ENCODE measurements at places on chromosomes 6 and 20. TPM values are rescaled to one million over a fixed set of nuclear protein-coding genes. Genes with fewer than 3 reads are reported as not detected.

TPBG gene
- total RNA-seq: 15.5 TPM

CYP24A1 gene
- not detected for total RNA-seq

PKIB gene
- 2.2 TPM for total RNA-seq

OPN5 gene
- total RNA-seq: not detected

DNA sequence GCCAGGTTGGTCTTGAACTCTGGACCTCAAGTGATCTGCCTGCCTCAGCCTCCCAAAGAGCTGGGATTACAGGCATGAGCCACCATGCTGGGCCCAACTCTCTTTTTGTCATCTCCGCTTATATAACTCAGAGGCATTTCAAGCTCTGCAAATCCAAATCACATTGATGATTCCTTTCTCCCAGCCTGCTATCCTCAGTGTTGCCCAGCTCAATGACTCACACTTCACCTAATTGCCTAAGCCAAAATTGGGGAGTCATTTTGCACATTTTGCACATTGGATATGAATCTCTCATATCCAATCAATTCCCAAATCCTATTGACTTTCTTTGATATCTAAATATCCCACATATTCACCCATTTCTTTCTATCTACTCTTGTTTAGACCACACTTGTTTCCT lies 3.9 kb downstream of the UTRN start:
- no peak for DNase-seq

DNA sequence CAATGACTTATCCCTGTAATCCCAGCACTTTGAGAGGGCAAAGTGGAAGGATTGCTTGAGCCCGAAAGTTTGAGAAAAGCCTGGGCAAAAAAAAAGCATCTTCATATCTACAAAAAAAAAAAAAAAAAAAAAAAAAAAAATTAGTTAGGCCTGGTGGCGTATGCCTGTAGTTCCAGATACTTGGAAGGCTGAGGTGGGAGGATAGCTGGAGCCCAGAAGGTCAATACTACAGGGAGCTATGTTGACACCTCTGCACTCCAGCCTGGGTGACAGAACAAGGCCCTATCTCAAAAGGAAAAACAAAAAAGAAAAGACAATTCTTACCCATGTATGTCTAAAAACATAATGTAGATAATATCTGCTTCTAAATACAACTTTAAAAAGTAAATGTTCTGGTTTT lies 27.2 kb downstream of the CRISP1 start:
- DNase-seq: no peak
